HFFc6 (cell line): ENCODE measurements at places on chromosomes 2 and 18. TPM values are rescaled to one million over a fixed set of nuclear protein-coding genes. Genes with fewer than 3 reads are reported as not detected.

- peak overlapping the region; percentile 89 for H3K27ac ChIP-seq
- DNase-seq: no peak
- no peak overlapping the region for H3K4me3 ChIP-seq
- peaks cover 40% of the 10 kb centered on the region for H3K36me3 ChIP-seq
These were observed 83.8 kb upstream of the GLI2 start for GRCh38 chr2:120651818-120652217.

Gene UGT1A8
- not detected in 3 replicates for total RNA-seq

DNA sequence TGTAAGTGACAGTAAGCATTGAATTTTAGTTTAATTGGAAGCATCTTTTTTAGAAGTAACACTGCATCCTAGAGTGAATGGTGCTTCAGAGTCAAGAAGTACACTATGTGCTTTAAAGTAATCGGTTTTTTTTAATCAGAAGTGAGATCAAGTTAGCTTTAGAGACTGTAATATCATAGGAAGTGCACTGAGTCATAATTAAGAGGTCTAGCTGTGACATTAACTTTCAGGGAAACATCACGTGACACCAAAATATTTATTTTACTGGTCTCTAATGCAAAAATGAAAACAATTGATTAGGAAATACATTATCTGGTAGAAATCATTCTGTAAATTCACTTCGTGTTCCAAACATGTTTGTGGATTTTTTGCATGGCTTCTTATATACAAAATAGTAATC lies 55.3 kb upstream of the KYNU start:
- H3K4me1 ChIP-seq: no peaks in the 10 kb centered on the region
- no peak overlapping the region for H3K4me3 ChIP-seq
- no peaks in the 10 kb centered on the region for H3K36me3 ChIP-seq

GRCh38 chr18:78113136-78113939 lies 863.7 kb downstream of the GALR1 start:
- DNase-seq: no peak
- H3K27me3 ChIP-seq: no peaks in the 10 kb centered on the region; the same call in 1 of the 2 replicates
- no peaks in the 10 kb centered on the region; the same call in 1 of the 2 replicates for H3K36me3 ChIP-seq

Gene CHST10
- 6.0 to 8.4 TPM (median 6.0 TPM) in 3 replicates for total RNA-seq

DNA sequence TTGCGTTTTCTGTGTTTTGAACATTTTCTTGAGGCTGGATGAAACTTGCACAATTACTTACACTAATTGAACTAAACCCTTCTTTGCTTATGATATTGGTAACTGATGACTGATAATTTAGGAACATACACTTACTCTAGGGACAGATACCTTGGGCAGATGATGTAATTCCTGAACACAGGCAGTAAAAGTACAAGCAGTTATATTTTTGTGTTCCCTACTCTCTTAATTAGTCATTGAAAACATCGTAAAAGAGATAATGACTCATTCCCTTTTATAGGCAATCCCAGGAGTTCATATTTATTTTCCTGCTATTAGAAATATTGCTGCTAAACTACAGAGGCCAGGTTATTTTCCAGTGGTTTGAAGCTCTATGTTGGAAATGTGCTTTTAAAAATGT lies 46.4 kb downstream of the CCDC85A start:
- peaks cover 95% of the 10 kb centered on the region for H3K4me1 ChIP-seq
- H3K36me3 ChIP-seq: peaks cover 17% of the 10 kb centered on the region
- H3K27ac ChIP-seq: peak overlapping the region; percentile 68
- peak; percentile 69 for DNase-seq

Gene NPHP1
- total RNA-seq: 5.3 to 6.8 TPM (median 5.9 TPM) in 3 replicates

DNA sequence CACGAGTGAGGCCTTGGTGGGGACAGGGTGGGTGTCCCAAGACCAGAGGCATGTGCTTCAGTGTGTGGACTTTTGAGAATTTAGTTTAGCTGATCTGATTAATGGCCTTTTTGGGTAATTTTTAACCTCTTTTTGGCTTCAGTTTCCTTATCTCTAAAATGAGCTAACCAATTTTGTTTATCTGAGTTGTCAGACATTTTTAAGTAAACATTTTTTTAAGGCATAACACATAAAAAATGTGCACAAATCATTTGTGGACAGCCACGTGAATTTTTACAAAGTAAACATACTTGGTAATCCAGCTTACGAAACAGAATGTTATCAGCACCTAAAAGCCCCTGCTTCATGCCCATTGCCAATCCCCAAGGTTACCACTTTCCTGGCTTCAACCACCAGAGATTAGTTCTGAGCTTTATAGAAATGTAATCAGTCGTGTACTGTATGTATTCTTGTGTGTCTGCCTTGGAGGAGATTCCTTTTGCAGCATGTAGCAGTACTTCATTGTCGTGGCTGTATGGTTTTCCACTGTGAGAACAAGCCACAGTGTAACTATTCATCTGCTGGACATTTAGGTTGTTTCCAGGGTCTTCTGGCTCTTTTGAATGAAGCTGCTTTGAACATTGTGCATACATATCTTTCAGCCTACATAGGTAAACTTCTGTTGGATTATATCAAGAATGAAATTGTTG lies 8.4 kb upstream of the INO80C start:
- no peaks in the 10 kb centered on the region; the same call in 1 of the 2 replicates for H3K36me3 ChIP-seq
- H3K4me3 ChIP-seq: no peak overlapping the region
- peaks cover 7% of the 10 kb centered on the region; the same call in 1 of the 2 replicates for H3K4me1 ChIP-seq

- H3K4me3 ChIP-seq: peak overlapping the region; percentile 28; the same call in 1 of the 2 replicates
- no peak for DNase-seq
- no peak overlapping the region for H3K27ac ChIP-seq
- no peaks in the 10 kb centered on the region for H3K36me3 ChIP-seq
These were observed 150.2 kb upstream of the POU3F3 start for GRCh38 chr2:104703669-104704068.

- no peak overlapping the region for H3K4me3 ChIP-seq
- H3K27me3 ChIP-seq: peaks cover 5% of the 10 kb centered on the region
- H3K27ac ChIP-seq: no peak overlapping the region
- DNase-seq: no peak
- peaks cover 11% of the 10 kb centered on the region for H3K4me1 ChIP-seq
These were observed 6.0 kb upstream of the OTX1 start for GRCh38 chr2:63044362-63045327.

- no peak overlapping the region for H3K4me3 ChIP-seq
- H3K36me3 ChIP-seq: 0 out of 2 replicates have a peak, but pooled peaks cover 4% of the 10 kb centered on the region
- peaks cover 5% of the 10 kb centered on the region for H3K27me3 ChIP-seq
- H3K27ac ChIP-seq: no peak overlapping the region
- no peak for DNase-seq
- peaks cover 1% of the 10 kb centered on the region for H3K4me1 ChIP-seq
These were observed 220.6 kb upstream of the SH3BP4 start for GRCh38 chr2:234731236-234731635.

DNA sequence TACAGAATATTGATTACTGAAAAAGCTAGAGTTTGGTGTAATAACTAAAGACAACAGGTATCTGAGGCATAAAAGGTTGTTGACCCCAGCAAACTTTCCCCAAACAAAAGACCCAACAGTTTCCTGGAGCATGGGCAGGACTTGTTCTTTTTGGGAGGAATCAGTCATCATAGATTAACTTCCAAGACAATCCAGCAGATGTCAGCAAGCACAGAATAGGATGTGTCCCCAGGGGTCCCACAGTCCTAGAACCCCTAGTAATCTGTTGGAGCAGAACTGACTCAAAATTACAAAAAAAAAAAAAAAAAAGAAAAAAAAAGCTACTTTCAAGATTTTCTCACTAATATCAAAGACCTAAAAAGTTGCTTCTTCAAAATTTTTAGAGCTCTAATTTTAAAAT lies 564.7 kb upstream of the SLC39A10 start:
- H3K4me1 ChIP-seq: no peaks in the 10 kb centered on the region
- H3K36me3 ChIP-seq: no peaks in the 10 kb centered on the region
- H3K27ac ChIP-seq: no peak overlapping the region
- no peaks in the 10 kb centered on the region for H3K27me3 ChIP-seq
- H3K4me3 ChIP-seq: no peak overlapping the region

Gene ANKRD62
- not detected in 3 replicates for total RNA-seq

- H3K27ac ChIP-seq: no peak overlapping the region
- H3K4me1 ChIP-seq: no peaks in the 10 kb centered on the region
- DNase-seq: no peak
- H3K36me3 ChIP-seq: peaks cover 52% of the 10 kb centered on the region
These were observed 27.0 kb downstream of the RNF149 start for GRCh38 chr2:101281482-101281881.

Gene C2orf72
- total RNA-seq: not detected in 2 replicates

DNA sequence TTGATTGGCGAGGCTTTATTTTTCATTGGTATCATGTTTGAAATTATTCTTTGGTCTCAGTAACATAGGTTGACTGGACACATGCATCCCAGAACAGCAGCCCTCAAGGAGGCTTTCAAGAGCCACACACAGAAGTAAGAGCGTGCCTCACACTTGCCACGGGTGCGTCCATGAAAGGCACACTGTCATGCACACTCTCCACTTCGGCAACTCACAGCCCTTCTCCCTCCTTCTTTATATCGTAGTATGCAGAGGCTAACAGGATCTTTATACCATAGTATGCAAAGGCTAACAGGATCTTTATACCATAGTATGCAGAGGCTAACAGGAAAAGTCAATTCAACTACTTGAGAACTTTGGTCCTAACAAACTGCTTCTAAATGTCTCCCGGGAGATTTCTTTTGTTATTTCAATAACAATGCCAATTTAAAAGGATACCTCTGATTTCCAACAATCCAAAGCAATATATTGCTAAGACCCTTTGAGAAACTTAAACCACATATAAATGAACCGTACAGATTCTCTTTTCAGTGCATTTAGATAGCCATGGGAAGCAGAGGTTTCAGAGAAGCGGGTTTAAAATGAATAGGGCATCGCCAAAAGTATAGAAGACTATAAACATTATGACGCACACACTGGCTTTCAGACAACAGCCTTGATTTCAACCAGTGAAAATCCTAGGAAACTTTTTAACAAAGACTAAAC lies 26.5 kb upstream of the ZNF516 start:
- no peak overlapping the region for H3K4me3 ChIP-seq
- no peaks in the 10 kb centered on the region for H3K36me3 ChIP-seq
- peaks cover 10% of the 10 kb centered on the region for H3K27me3 ChIP-seq
- peaks cover 23% of the 10 kb centered on the region for H3K4me1 ChIP-seq
- DNase-seq: no peak
- no peak overlapping the region for H3K27ac ChIP-seq

Gene LPIN1
- total RNA-seq: 18.5 to 21.0 TPM (median 20.7 TPM) in 3 replicates
